Dermis microvascular lymphatic vessel endothelial cell (primary cell): ENCODE measurements at places on chromosomes 6 and 20.

DNA sequence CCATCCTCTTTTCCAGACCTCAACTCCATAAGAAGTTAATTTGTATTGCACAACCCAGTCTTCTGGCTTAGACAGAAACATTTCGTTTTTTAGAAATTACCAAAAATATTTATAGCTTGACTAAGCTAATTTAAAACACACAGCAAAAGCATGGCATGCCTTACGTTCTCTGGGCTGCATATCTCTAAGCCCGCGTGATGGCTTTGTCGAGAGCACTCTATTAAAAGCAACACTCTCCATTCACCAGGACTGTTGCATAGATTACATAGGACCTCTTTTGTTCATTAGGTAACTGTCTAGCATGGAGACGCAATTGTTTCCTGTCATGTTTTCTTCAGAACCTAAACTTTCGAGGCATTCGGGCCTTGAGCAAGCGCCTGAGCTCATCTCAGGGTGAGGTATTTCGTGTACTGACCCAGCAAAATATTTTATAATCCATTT, 104.5 kb downstream of the IBTK start:
- DNase-seq, result no peak

GRCh38 chr6:38566295-38567030, 73.3 kb downstream of the BTBD9 start:
- DNase-seq, result peak; percentile 22

GRCh38 chr6:41488433-41489119, 57.6 kb upstream of the FOXP4 start:
- DNase-seq, result peak; percentile 39

DNA sequence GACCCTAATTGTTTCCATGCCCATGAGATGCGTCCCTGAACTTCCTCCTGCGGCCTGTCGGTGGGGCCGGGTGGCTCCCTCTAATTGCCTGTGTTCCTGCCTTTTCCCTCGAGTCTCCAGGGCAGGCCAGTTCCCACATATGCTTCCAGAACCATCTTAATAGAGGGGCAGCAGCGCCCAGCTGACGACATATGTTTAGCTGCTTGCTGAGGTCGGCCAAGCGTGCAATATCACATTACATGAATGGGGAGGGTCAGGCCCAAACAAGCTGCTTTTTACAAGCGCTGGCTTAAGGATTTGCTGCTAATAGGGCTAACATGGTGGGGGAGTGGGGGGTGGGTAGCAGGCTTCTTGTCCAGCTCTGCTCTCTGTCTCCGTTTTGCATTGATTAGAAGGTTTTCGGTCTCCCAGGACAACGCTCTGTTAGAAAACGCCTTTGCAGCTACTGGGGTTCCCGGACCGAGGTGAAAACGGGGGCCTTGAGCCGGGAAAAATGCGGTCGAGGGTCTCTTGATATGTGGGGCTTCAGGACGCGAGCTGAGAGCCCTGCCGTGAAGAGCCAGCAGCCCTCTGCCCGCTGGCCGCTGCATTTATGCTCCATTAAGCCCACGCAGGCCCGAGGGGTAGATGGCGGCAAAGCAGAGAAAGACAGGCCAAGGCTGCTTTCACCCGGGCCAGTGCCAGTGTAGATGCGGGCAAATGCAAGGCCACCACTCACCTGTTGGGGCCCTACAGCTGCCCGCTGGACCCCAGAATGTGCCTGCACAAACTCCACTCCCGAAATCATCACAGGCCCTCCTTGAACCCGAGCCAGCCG, 308.5 kb downstream of the BMP7 start:
- DNase-seq, result no peak
